ENCODE measurements at places on chromosomes 16 and 17. TPM values are rescaled to one million over a fixed set of nuclear protein-coding genes. Genes with fewer than 3 reads are reported as not detected.

Gene KRTAP4-6
- total RNA-seq, result not detected

Gene NLRC3
- not detected for total RNA-seq

Gene KIFC3
- total RNA-seq, result 97.1 TPM

Gene MFSD11
- 11.6 TPM for total RNA-seq

All from MCF 10A (cell line).